ENCODE measurements at places on chromosomes 3 and 15.

DNA sequence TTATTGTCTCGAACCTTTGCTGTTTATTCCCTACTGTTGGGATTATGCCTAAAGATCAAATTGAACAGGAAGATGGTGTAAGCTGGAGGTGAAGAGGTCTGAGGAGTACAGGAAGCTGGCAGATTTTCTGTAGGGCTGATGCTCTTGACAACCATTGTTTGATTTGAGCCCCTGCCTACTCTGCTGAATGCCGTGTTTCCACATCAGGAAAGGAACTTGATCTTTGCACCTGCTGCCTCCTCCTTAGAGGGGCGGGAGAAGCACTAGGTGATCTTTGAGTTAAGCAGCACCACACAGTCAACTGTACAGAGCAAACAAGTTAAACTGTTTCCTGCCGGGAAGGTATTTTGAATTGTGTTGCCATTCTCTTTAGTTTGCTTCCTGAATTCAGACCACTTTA, 364.6 kb upstream of the EPHA6 start:
- DNase-seq, result no peak

DNA sequence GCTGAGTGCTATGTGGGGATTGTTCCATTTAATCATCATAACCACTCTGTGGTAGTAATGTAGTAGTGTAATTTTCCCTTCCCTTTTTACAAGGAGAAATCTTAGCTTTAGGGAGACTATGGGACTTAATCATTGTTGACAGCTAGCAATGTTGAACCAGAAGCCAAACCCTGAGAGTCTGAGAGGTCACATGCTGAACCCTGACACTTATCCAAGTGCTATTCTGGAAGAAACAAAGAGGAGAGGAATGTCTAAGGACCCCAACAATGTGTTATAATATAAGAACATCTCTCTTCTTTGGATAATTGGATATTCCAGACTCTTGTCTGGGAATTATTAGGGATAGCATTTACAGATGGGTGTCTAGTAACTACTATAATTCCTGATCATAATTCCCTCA, 58.4 kb downstream of the GAP43 start:
- no peak for DNase-seq

DNA sequence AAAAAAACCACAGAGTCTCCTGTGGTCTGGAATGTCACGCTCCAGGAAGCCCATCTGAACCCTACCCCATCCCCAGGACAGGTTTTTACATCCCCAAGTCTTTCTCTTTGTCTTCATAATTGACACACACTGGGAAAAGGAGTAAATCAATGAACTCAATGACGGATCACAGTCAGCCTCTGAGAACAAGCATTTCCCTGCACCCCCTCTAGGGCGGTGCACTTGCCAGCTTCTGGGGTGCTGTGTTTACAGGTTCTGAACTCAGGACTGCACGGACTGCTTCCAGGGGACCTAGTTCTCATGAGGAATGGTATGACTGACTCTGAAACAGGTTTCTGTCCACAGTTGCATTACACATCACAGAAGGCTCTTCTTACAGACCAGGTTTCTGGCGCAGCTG, 81.1 kb downstream of the NUP210 start:
- DNase-seq, result no peak

DNA sequence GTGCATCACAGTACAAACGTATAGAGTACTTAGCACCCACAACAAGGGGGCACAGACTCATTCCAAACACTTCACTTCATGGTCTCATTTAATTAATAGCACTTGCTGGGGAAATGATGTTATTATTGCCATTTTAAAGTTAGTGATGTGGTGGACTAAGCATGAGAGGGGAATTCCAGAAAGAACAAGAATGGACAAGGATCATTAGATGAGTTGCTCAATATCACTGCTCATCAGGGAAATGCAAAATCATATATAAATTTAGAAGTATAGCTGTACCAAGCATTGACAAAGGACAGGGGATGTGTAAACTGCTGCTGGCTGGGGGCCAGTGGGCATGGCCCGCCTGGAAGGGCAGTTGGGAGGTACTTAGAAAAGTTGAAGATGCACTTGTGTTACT, 14.6 kb downstream of the PRR20G start:
- no peak for DNase-seq

DNA sequence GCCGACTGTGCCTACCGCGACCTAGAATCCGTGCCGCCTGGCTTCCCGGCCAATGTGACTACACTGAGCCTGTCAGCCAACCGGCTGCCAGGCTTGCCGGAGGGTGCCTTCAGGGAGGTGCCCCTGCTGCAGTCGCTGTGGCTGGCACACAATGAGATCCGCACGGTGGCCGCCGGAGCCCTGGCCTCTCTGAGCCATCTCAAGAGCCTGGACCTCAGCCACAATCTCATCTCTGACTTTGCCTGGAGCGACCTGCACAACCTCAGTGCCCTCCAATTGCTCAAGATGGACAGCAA, 1.4 kb downstream of the ISLR start:
- DNase-seq, result no peak

GRCh38 chr3:40201770-40202169, 107.7 kb upstream of the EIF1B start:
- no peak for DNase-seq

GRCh38 chr3:16181361-16181760, 6.9 kb downstream of the GALNT15 start:
- DNase-seq, result no peak
